Activated B cell treated with CpG ODN at 0.5 μM for 24 hours (primary cell): ENCODE measurements at places on chromosomes 12 and 14.

GRCh38 chr14:77052281-77053044, 24.0 kb upstream of the IRF2BPL start:
- no peak for DNase-seq
- H3K4me3 ChIP-seq = no peak overlapping the region
- H3K4me1 ChIP-seq = peaks cover 8% of the 10 kb centered on the region
- H3K27ac ChIP-seq = no peak overlapping the region
- no peaks in the 10 kb centered on the region for H3K36me3 ChIP-seq

DNA sequence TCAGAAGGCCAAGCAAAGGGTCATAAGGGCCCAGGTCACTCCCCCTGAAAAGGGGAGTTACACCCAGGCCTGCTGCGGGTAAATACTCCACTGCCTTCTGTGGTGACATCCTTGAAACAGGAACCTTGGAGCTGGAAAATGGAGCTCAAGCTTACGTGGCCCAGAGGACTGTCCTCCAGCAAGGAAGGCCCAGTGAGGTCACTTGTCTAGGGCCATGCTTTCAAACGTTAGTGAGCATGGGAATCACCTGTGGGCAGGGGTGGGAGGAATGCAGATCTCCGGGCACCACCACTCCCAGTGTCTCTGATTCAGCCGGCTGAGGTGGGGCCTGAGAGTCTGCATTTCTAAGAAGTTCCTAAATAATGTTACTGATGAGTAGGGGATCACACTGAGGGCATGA, 140.5 kb upstream of the CCND2 start:
- peaks cover 42% of the 10 kb centered on the region for H3K4me1 ChIP-seq
- peaks cover 2% of the 10 kb centered on the region for H3K36me3 ChIP-seq
- H3K4me3 ChIP-seq = no peak overlapping the region
- no peak overlapping the region for H3K27ac ChIP-seq

DNA sequence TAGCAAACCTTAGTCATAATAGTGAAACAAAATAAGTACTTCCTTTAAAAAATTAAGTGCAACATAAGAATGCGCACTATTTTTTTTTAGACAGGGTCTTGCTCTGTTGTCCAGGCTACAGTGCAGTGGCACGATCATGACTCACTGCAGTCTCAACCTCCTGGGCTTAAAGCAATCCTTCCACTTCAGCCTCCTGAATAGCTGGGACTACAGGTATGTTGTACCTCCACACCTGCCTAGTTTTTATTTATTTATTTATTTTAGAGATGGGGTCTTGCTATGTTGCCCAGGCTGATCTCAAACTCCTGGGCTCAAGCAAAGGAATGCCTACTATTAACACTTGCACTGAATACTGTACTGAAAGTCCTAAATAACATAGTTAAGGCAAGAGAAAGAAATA, 93.8 kb downstream of the NUMB start:
- peaks cover 6% of the 10 kb centered on the region for H3K4me1 ChIP-seq
- H3K36me3 ChIP-seq = peaks cover 24% of the 10 kb centered on the region
- DNase-seq = no peak

DNA sequence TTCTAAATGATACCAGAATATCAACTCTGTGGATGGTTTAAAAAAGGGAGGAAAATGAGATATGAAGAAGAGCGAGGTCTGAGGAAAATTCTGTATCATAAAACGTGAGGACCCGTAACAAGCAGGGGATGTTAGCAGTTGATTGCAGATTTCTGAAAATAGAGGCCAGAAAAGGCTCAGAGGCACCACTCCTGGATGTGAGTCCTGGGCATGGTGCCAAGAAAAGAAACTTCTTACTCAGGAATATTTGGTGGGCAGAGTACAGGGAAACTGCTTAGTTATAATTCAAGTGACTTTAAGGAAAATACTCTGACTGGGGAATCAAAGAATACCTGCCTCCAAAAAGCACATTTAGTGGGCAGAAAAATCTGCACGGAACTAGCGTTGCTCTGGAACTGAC, 85.5 kb downstream of the PRICKLE1 start:
- H3K4me1 ChIP-seq = no peaks in the 10 kb centered on the region
- DNase-seq = no peak
- no peak overlapping the region for H3K4me3 ChIP-seq
- no peaks in the 10 kb centered on the region for H3K27me3 ChIP-seq

- H3K36me3 ChIP-seq = no peaks in the 10 kb centered on the region
- peaks cover 2% of the 10 kb centered on the region for H3K27me3 ChIP-seq
- no peak for DNase-seq
- H3K4me1 ChIP-seq = peaks cover 11% of the 10 kb centered on the region
These were observed 73.4 kb downstream of the DUSP6 start for GRCh38 chr12:89278862-89279261.

- no peak overlapping the region for H3K27ac ChIP-seq
- peaks cover 2% of the 10 kb centered on the region for H3K27me3 ChIP-seq
- H3K4me3 ChIP-seq = no peak overlapping the region
- no peak for DNase-seq
These were observed 6.2 kb upstream of the SLC41A2 start for GRCh38 chr12:104964167-104964855.

DNA sequence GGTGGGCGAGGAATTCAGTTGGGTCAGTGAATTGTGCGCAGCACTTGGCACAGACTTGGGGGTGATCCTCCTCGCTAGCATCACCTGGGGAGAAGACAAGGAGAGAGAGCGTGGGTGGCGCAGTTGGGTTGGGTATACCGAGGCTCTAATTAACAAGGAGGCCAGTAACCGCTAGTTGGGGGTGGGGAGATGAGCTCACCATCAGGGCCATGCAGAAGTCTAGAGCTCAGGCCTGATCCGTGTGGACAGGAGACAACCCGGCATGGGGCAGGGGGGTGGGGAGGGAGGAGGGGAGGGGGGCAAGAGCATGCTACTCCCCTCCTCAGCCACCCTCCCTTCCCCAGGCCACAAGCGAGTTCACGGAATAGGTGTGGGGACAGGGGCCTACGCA, 580 bp downstream of the SALL2 start:
- H3K27ac ChIP-seq = no peak overlapping the region
- peaks cover 10% of the 10 kb centered on the region for H3K4me1 ChIP-seq
- no peak for DNase-seq
- H3K4me3 ChIP-seq = peak overlapping the region; percentile 85
- peaks cover 13% of the 10 kb centered on the region for H3K27me3 ChIP-seq

GRCh38 chr14:46058964-46059563, 592.5 kb downstream of the RPL10L start:
- no peaks in the 10 kb centered on the region for H3K27me3 ChIP-seq
- H3K4me1 ChIP-seq = no peaks in the 10 kb centered on the region
- H3K4me3 ChIP-seq = no peak overlapping the region
- H3K27ac ChIP-seq = no peak overlapping the region

- H3K27me3 ChIP-seq = no peaks in the 10 kb centered on the region
- no peak overlapping the region for H3K4me3 ChIP-seq
- no peak overlapping the region for H3K27ac ChIP-seq
- H3K36me3 ChIP-seq = peaks cover 55% of the 10 kb centered on the region
- no peak for DNase-seq
These were observed 8.8 kb downstream of the LPCAT3 start for GRCh38 chr12:7009512-7009911.

DNA sequence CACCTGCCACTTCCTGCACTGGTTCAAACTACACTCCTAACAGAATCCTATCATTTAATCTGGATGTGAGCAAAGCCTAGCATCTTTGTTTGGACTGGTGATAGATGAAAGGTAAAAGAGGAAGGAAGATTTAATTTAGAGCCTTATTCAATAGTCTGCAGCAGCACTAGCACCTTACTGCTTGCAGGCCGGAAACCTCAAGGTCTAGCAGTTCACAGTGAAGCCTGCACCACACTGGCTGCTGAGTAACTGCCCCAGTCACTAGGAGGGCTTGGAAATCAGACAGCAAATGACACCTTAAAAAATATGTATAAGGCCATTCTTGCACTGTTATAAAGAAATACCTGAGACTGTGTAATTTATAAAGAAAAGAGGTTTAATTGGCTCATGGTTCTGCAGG, 358.0 kb downstream of the DAD1 start:
- peak overlapping the region; percentile 25 for H3K27ac ChIP-seq
- DNase-seq = no peak
- H3K4me1 ChIP-seq = peaks cover 48% of the 10 kb centered on the region
- no peaks in the 10 kb centered on the region for H3K27me3 ChIP-seq
- H3K36me3 ChIP-seq = no peaks in the 10 kb centered on the region

GRCh38 chr12:58978717-58979116, 58.4 kb upstream of the LRIG3 start:
- H3K4me3 ChIP-seq = no peak overlapping the region
- no peaks in the 10 kb centered on the region for H3K36me3 ChIP-seq
- H3K27me3 ChIP-seq = no peaks in the 10 kb centered on the region

DNA sequence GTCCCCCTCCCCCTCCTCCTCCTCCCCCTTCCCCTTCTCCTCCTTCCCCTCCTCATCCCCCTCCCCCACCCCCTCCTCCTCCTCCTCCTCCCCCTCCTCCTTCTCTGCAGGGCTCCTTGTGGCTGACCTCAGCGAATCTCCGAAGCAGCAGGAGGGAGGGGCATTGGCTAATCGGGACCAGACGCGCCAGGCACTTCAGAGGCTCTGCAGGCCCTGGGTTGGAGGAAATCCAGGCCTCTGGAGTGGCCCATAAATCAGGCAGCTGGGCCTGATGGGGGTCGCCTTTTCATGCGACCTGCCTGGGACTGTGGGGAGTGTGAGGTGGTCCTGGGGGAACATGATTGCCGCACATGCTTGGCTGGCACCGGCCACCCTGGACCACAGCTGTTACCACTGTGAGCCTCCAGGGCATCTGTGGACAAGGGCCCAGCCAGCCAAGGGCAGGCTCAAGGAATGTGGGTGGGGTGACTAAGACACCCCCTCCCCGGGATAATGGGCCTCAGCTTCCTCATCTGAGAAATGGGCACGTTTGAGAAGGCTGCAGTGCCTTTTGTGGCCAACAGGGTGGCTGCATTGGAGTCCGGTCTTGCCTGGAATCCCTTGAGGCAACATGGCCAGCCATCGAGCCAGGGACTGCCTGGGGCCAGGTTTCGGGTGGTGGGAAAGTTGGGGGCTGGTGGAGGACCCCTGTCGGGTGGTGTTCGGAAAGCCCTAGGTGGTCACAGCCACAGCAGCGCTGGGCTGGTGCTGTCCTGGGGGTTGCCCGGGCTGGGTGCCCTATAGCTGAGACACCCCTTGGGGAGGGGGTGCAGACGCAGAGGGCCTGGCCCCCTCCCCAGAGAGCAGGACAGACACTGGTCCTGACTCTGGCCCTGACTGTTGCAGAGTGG, 12.0 kb downstream of the KIF26A start:
- peaks cover 8% of the 10 kb centered on the region for H3K27me3 ChIP-seq
- H3K4me3 ChIP-seq = no peak overlapping the region
- H3K4me1 ChIP-seq = no peaks in the 10 kb centered on the region
- H3K27ac ChIP-seq = no peak overlapping the region

GRCh38 chr14:21244544-21244943, 24.7 kb downstream of the HNRNPC start:
- H3K27me3 ChIP-seq = no peaks in the 10 kb centered on the region
- no peak overlapping the region for H3K4me3 ChIP-seq
- peaks cover 32% of the 10 kb centered on the region for H3K4me1 ChIP-seq
- no peak overlapping the region for H3K27ac ChIP-seq
- H3K36me3 ChIP-seq = peaks cover 77% of the 10 kb centered on the region

DNA sequence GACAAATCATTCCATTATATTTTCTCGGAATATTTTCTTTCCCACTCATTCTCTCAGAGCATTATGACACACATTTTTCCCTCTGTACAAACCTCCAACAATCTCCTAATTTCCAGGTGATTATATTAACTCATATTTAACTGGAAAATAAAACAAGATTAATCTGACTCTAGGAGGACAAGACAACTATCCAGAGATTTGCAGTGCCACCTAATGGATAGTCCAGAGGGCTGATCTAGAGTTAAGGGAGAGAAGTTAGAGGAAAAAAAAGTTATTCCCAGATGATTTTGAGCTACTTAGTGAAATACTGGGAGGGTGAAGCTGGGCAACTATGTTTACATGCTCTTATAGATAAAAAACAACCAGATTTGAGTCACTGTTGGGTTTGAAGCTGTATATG, 161.7 kb downstream of the ALX1 start:
- H3K27me3 ChIP-seq = no peaks in the 10 kb centered on the region
- no peaks in the 10 kb centered on the region for H3K4me1 ChIP-seq
- DNase-seq = no peak
- H3K4me3 ChIP-seq = no peak overlapping the region
- H3K27ac ChIP-seq = no peak overlapping the region

DNA sequence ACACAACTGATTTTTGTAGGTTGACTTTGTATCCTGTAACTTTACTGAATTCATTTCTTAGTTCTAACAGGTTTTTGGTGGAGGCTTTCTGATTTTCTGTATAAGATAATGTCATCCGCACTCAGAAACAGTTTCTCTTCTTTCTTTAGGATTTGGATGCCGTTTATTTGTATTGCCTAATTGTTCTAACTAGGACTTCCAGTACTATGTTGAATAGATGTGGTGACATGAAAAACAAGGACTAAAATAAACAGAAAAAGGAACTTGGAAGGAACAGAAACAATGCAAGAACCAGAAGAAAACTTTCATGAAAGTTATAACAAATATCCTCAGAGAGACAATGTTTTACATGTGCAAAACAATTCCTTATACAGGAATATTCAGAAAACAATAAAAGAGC, 100.3 kb downstream of the GTF2A1 start:
- H3K4me1 ChIP-seq = peaks cover 31% of the 10 kb centered on the region
- no peak for DNase-seq
- H3K27me3 ChIP-seq = no peaks in the 10 kb centered on the region
- no peaks in the 10 kb centered on the region for H3K36me3 ChIP-seq

- H3K4me1 ChIP-seq = no peaks in the 10 kb centered on the region
- peaks cover 4% of the 10 kb centered on the region for H3K36me3 ChIP-seq
- no peak overlapping the region for H3K4me3 ChIP-seq
- no peaks in the 10 kb centered on the region for H3K27me3 ChIP-seq
- DNase-seq = no peak
- no peak overlapping the region for H3K27ac ChIP-seq
These were observed 54.6 kb downstream of the TESPA1 start for GRCh38 chr12:54929998-54930397.

DNA sequence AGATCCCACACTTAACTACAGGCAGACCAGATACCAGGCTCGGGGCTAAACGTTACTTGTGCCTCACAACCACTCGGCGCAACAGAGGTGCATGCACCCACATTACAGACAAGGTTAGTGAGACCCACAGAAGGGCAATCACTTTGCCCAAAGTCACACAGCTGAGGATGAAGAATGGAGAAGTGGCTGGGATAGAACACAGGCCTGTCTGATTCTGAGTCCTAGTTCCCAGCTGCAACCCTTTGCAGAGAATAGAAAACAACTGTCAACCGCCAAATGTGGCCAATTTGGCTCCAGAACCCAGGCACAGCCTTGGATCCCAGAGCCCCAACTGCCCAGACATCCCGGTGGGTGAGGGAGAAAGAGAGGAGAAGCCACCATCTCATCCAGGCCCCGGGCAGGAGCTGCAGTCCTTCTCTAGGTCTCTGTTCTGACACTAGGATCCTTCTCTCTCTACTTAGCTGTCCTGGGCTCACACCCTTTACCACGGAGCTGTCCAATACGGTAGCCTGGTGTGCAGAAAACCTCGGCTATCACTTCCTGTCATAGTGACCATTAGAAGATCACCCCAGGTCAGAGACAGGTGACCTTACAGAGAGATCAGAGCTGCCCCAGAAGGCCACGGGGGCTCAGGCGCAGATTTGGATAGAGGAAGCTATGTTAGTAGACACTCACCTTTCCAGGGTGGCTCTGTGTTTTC, 59.1 kb downstream of the FAM222A start:
- DNase-seq = peak; percentile 3
- no peak overlapping the region for H3K4me3 ChIP-seq
- H3K27me3 ChIP-seq = no peaks in the 10 kb centered on the region
- H3K4me1 ChIP-seq = peaks cover 8% of the 10 kb centered on the region
- H3K36me3 ChIP-seq = no peaks in the 10 kb centered on the region
- no peak overlapping the region for H3K27ac ChIP-seq
